NCI-H345 (cell line): ENCODE measurements at places on chromosomes 5 and 9.
A peak's percentile ranks its signal among the peaks of the same experiment; 100 is the strongest.

DNA sequence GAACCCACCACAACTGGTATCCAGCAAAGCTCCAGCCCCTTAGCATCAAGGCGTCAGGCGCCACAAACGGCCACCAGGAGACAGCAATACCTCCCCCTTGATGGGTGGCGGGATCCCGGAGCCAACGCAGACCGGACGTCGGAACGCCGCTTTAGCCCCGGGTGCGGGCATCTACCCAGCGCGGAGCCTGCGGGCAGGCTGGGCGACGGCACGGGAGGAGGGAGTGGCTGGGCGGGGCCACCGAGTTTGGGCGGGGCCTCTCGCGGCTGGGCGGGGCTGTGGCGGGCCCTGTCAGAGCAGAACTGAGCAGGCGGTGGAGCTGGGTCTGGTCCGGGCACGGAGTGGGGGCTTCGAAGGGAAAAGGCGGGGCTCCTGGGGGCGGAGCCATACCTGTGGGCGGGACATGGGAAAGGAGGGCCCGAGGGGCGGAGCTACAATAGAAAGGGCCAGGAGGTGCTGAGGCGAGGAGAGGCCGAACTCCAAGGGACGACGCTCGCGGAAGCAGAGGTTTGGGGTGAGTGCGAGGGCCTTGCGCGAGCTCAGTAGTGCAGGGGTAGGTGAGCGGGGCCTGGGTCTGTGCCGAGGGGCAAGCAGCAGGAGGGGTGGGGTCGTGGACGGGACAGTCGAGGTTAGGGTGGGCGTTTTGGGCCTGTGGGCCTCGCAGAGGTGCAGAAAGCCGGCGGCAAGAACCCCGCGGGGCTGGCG lies 40.2 kb upstream of the GARNL3 start:
- peak; percentile 95 for DNase-seq

DNA sequence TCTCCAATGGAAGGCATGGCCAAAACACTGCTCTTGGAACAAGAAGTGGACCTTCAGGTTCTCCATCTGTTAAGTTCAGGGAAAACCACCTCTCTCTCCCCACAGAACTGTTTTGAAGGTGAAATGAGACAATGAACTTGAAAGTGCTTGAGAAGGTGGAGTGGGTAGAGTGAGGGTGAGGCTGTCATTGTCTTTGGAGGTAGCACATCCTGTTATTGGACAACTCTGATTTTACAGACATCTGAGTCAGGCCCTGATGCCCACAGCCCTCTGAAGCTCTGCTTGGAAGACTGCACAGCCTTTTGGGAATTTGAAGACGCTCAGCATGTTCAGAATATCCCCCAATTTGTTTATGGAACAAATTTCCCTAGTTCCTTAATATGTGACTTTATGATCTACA lies 27.6 kb upstream of the TEX48 start:
- no peak for DNase-seq

GRCh38 chr5:139698490-139699146 lies 50.5 kb downstream of the CXXC5 start:
- DNase-seq: peak; percentile 56

DNA sequence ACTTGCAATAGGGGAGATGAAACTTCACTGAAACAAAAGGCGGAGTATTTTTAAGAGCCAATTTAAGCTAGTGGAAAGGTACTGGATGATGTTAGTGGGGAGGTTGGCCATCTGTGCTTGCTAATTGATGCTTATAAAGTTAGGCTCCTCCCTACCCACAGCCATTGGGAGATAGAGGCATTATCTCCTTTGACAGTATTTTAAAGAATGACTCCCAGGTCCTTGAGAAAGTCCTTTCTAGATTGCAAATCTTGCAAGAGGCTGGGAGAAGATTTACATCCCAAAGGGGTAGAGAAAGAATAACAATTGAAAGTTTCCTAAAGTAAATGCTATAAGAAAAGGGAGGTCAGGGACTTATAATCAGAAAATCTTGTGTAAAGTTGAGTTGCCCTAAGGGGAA lies 282.6 kb downstream of the BRINP1 start:
- DNase-seq: no peak

- no peak for DNase-seq
These were observed 249.2 kb upstream of the IRX2 start for GRCh38 chr5:3000631-3001030.

DNA sequence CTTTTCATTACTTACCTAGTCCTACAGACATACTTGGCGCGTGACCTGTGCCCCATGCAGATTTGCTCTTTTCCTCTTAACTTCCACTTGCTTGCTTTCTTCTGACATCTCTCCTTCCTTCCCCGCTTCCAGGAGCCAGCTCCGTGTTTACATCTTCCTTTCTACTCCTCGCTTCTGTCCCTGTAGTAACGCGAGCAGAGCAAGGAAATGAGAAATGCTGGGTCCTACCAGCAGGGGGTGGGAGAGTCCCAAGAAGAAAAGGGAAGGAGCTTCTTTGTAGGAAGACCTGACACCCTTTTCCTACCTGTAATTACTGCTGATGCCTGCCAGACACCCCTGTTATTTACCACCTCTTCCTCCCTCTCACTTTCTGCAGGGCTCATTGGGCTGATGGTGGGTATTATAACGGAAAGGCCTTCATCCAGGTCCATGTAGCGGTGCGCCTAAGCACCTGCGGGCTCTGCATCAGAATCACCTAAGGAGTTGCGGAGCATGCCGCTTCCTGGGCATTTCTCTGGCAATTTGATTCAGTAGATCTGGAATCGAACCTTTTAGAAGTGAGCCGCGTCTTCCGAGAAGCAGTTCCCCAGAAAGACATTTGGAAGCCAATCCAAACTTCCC lies 1260.8 kb upstream of the WWC1 start:
- no peak for DNase-seq

DNA sequence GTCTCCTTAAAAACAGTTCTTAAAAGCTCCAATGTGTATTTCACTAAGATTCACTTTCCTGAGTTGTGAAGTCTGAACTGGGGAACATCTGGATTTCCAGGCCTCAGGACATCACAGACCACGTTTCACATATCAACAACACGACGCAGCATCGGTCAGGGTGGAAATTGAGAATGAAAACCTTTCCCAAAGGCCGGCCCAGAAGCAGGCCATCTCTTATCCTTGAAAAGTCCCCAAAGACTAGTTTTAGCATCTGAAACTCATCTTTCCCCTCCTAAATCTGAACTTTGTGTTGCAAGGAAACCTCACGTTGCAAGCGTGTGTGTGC lies 96.4 kb upstream of the COL5A1 start:
- no peak for DNase-seq
